SK-MEL-5 (cell line): ENCODE measurements at places on chromosomes 2 and 18. TPM values are rescaled to one million over a fixed set of nuclear protein-coding genes. Genes with fewer than 3 reads are reported as not detected.

The LYPD6 gene
- 0.53 and 0.61 TPM in 2 replicates for total RNA-seq

The CCDC68 gene
- total RNA-seq = not detected in 2 replicates

The TANC1 gene
- 34.6 and 42.6 TPM in 2 replicates for total RNA-seq

The CAPG gene
- total RNA-seq = 11.3 and 21.8 TPM in 2 replicates

The GREB1 gene
- 57.6 and 72.2 TPM in 2 replicates for total RNA-seq

The C1GALT1C1L gene
- total RNA-seq = 1.0 and 1.2 TPM in 2 replicates

The MARCHF4 gene
- not detected in 2 replicates for total RNA-seq

The RGPD3 gene
- not detected in 2 replicates for total RNA-seq

The LCT gene
- not detected in 2 replicates for total RNA-seq

The ALPG gene
- not detected in 2 replicates for total RNA-seq

The PSMA8 gene
- total RNA-seq = not detected in 2 replicates

The KIDINS220 gene
- 54.5 and 58.5 TPM in 2 replicates for total RNA-seq

The POTEJ gene
- total RNA-seq = not detected in 2 replicates

The ZNF532 gene
- 7.3 and 10.8 TPM in 2 replicates for total RNA-seq

The EVA1A gene
- 7.4 and 9.7 TPM in 2 replicates for total RNA-seq

The G6PC2 gene
- not detected in 2 replicates for total RNA-seq

The FRZB gene
- not detected in 2 replicates for total RNA-seq

The IL1B gene
- total RNA-seq = 0.69 TPM in 1 of 2 replicates, not detected in the other

The CRYBA2 gene
- not detected in 2 replicates for total RNA-seq

The CCDC141 gene
- 0.13 TPM in 1 of 2 replicates, not detected in the other for total RNA-seq

The CPS1 gene
- 15.6 and 18.5 TPM in 2 replicates for total RNA-seq

The MAP3K19 gene
- total RNA-seq = not detected in 2 replicates

The CD207 gene
- 0.08 TPM in 1 of 2 replicates, not detected in the other for total RNA-seq

The PLA2R1 gene
- total RNA-seq = 0.11 TPM in 1 of 2 replicates, not detected in the other

The CXCR1 gene
- total RNA-seq = not detected in 2 replicates

The IL36RN gene
- not detected in 2 replicates for total RNA-seq

The LIPG gene
- total RNA-seq = not detected in 2 replicates

The DLX1 gene
- 3.6 and 4.8 TPM in 2 replicates for total RNA-seq

The ACADL gene
- not detected in 2 replicates for total RNA-seq
